Esophagus mucosa (tissue), 1 donor: ENCODE measurements at places on chromosomes 1 and 21. TPM values are rescaled to one million over a fixed set of nuclear protein-coding genes. Genes with fewer than 3 reads are reported as not detected.

DNA sequence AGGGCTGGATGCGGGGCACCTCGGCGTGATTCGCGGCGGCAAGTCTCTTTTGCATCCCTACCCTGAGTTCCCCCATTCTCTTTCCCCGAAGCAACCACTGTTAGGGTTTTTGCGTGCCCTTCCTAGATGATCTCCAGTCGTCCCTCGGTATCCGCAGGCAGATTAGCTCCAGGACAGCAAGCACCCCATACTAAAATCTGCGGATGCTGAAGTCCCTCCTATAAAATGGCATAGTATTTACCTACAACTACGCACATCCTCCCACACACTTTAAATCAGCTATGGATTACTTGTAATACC, 22.8 kb upstream of the CFAP126 start:
- no peak for ATAC-seq

GRCh38 chr1:56360021-56360420, 219.3 kb downstream of the PLPP3 start:
- ATAC-seq, result no peak

GRCh38 chr1:29271724-29272123, 35.4 kb downstream of the PTPRU start:
- peak; percentile 84 for ATAC-seq

- ATAC-seq, result no peak
Observed at GRCh38 chr1:219189952-219190351, 16.3 kb downstream of the LYPLAL1 start.

DNA sequence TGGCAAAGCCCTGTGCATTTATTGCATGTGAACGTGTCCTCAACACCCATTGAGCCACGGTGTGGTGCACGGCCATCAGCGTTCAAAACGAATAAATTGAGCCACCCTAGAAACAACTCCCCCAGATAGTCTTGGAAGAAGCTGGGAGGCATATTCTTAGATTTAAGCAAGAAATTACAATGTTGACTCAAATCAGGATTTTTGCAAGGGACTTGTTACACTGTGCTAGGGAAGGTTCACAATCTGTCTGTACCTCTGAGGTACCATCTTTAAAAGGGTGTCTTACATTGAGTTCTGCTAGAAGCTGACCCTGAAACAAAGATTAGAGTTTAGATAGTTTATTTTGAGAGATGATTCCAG, 16.2 kb downstream of the CD247 start:
- ATAC-seq, result no peak

DNA sequence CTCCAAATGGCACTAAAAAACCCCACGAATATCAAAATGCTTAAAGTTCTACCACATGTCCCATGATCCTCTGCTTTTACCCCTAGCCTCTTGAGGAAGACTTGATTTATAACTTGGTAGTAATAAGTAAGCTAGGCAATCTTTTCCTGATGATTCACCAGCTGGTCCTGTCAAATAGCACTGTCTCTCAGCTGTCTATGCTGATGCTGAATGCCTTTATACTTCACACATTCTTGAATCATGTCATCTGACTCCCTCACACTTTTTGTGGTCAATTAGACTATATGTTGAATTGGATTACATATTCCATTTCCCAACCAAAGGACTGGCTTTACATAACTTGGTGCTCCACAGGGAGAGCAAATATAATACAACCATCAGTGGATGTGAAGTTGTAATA, 16.6 kb downstream of the C21orf91 start:
- ATAC-seq, result no peak

GRCh38 chr1:171213559-171214454, 28.7 kb downstream of the FMO2 start:
- no peak for ATAC-seq

GRCh38 chr1:179910934-179911333, 28.8 kb downstream of the TOR1AIP1 start:
- no peak for ATAC-seq

DNA sequence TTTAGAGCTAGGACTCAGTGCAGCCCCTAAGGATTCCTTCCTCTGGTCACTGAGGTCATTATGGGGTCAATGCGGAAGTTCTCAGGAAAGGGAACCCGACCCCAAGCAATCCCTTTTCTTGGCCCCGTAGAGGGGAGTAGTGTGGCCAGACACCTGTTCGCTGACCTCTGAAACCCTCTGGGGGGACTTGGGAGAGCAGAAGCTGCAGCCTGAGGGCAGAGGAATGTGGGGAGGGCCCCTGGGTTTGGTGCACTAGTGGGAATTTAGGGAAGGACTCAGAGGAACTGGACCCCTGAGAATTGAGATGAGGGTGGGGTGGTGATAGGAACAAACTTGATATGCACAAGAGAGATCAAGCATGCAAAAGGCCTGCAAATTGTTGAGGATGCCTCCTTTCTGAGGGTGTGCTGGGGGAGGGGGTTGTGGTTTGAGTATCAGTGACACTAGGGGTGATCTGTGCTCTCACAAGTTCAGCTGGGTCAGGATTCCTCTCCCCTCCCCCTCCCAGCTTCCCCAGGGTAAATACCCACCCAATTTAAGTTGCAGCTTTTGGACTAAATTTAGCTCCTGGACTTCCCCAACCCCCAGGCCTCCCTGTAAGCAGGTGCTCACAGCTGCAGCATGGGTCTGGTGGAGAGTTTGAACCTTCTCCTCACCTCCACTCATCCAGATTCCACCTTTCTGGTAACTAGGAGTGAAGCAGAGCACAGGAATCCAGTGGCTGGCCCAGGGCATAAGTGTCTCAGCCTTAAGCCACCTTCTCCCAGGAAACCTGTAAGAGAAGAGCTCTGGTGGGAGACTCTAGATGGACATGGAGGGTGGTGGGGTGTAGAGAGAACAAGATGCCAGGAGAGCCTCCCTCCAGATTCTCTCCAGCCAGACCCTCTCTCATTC, 13.5 kb downstream of the ADAMTSL4 start:
- ATAC-seq, result no peak

DNA sequence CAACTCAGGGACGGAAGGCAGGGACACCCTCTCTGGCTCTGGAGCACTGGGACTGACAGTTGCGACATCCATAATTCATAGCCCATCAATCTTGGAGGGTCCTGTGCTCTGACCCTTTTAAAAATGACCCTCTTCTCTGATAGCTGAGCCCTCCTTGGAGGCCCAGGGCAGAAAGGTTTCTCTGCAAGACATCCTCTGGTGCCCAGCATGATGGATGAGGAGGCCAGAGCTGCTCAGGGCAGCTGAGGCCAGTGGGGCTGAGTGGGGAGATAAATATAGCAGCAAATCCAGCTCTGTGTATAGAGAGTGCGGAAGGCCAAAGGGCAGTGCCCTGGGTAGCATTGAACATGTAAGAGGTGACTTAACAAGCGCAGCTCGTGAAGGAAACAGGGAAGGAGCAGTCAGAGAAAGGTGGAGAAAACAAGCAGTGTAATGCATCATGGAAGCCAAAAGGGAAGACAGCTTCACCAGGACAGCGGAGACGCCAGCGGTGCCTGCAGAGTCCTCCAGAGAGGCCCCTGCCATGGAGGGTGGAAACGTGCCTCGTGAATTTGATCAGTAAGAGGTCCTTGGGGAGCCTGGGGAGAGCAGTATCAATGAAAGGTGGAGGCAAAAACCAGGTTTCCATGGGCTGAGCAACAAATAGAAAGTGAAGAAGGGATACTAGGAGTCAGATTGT, 50.4 kb upstream of the FMOD start:
- ATAC-seq, result no peak

- ATAC-seq, result peak; percentile 93
Observed at GRCh38 chr1:209576392-209577197, 6.9 kb upstream of the CAMK1G start.

GRCh38 chr1:209924390-209924789, 13.6 kb upstream of the SYT14 start:
- no peak for ATAC-seq

GRCh38 chr1:209896346-209896745, 41.7 kb upstream of the SYT14 start:
- no peak for ATAC-seq

- ATAC-seq, result no peak
Observed at GRCh38 chr1:110565565-110565964, 40.6 kb downstream of the KCNA2 start.

Gene ECE1
- total RNA-seq, result 18.2 TPM

Gene HES5
- total RNA-seq, result 1.3 TPM

Gene ELF3
- 391 TPM for total RNA-seq

Gene EFNA1
- 40.9 TPM for total RNA-seq

Gene ZFP69
- total RNA-seq, result 2.4 TPM
